ENCODE measurements at places on chromosomes 7 and 10. TPM values are rescaled to one million over a fixed set of nuclear protein-coding genes. Genes with fewer than 3 reads are reported as not detected.

CDHR3 gene
- 3.5 TPM for total RNA-seq

DNA sequence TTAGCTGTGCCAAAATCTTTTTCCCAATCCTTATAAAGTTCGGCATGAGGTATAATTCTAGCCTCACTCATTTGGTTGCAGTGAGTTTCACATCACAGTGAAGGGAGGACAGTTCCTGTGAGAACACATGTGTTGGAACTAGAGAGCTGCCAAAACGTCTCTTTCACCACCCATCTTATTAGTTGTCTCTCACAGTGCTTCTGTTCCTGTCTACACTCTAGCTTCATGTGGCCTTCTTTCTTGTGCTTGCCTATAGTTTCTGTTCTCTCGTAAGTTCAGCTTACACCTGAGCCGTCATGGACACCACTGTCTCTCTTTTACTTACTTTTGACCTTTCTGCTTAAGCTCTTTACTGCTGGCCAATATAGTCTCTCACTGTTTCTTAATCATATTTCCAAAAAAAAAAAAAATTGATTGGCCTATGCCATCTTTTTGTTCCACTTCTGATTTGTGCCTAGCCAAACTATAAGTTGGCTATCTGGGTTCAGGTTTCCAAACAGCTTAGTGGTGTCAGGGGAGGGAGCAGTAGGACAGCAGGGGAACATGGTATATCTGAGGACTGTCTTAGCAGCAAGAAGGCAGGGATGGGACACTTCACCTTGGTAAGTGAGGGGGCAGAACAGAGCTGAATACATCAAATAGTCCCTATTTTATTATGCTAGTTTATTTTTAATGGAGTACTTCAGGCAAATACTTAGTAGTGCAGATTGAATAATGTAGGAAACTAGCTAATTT is 38.0 kb downstream of the ZNRF2 start:
- no peak for DNase-seq

GRCh38 chr7:159149488-159149887 is 4.8 kb upstream of the VIPR2 start:
- DNase-seq: no peak

DNA sequence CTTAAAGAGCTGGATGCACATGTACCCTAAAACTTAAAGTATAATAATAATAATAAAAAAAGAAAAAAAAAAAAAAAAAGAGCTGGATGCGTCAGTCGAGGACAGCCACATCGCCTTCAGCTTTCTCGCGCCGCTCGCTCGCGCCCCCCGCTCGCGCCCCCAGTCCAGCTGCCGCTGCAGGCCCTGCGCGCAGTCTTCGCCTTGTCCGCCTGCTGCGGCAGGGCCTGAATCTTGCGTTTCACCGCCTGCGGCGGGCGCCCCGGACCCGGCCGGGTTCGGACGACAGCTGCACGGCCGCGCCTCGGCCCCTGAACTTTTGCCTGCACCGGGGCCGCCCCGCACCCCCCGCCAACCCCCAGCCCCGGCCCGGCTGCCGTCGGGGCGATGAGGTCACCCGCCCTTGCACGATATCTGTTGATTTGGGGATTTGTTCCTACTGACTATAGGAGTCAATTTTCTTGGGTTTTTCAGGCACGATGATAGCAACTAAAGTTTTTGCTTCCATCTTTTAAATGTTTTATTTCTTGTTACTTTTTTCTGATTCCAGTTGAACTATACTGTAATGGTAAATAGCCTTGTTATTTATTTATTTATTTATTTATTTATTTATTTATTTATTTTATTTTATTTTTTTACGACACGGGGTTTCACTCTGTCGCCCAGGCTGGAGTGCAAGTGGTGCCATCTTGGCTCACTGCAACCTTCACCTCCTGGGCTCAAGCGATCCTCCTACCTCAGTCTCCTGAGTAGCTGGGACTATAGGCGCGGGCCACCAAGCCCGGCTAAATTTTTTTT is 33.5 kb upstream of the CPN1 start:
- no peak for DNase-seq

GRCh38 chr10:45373576-45374349 is at the start of gene ALOX5:
Gene ALOX5, plus strand, starts transcription at chr10:45374216. Its CDS starts 64 bp downstream, at chr10:45374280.
- peak; percentile 89 for DNase-seq
